ENCODE measurements at places on chromosomes 13 and 19.

DNA sequence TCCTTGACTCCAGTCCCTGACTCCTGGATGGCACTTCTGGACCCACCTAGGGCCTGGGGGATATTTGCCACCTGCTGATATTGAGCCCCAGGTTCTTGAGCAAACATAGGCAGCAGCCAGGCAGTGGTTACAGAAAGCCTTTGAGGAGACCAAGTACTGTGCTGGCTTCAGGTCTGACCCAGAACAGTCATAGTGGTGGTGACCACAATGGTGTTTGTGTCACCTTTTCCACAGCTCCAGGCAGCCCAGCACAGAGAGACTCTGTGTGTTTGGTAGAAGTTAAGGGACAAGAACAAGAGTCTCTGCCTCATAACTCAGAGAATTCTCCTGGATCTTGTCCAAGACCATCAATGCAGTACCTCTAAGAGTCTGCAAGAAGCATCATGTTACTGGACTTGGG lies 14.6 kb upstream of the CLC start:
- DNase-seq, result no peak

DNA sequence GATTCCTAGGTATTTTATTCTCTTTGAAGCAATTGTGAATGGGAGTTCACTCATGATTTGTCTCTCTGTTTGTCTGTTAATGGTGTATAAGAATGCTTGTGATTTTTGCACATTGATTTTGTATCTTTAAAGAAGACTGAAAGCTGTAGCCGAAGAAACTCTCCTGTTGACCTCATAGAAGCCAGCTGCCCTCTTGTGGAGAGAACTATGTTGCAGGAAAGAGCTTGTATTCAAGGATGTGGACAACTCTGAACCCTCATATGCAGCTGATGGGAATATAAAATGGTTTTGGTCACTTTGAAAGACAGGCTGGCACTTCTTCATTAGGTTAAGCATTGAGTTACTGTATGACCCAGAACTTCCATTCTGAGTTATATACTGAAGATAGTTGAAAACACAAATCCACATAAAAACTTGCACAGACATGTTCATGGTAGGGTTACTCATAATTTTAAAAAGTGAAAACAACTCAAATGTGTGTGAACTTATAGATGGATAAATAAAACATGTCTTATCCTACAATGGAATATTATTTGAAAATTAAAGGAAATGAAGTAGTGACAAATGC lies 65.8 kb upstream of the SLITRK6 start:
- peak; percentile 4 for DNase-seq

GRCh38 chr19:3285647-3286176 lies 61.3 kb downstream of the CELF5 start:
- DNase-seq, result no peak

- DNase-seq, result peak; percentile 62
Observed at GRCh38 chr19:17390665-17391370, 3.2 kb downstream of the CCDC194 start.

DNA sequence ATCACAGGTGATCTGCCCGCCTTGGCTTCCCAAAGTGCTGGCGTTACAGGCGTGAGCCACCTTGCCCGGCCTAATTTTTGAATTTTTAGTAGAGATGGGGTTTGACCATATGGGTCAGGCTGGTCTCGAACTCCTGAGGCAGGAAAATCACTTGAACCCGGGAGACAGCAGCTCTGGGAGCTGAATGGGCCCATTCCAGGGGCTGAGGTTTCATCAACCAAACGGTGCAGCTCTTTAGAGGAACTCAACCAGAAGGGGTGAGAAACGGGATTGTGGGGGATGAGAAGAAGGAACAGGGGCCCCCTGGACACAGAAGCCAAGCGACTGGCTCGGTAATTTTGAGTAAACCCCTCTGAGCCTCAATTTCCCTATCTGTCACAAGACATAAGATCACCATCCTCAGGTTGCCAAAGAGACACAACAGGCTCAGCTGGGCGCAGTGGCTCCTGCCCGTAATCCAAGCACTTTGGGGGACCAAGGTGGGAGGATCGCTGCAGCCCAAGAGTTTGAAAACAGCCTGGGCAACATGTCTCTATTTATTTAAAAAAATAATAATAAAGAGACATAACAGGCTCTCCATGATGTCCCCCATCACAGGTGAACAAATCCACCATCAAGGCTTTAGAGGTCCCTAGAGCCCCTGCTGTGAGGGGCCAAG lies 562 bp downstream of the IQCN start:
- DNase-seq, result no peak

DNA sequence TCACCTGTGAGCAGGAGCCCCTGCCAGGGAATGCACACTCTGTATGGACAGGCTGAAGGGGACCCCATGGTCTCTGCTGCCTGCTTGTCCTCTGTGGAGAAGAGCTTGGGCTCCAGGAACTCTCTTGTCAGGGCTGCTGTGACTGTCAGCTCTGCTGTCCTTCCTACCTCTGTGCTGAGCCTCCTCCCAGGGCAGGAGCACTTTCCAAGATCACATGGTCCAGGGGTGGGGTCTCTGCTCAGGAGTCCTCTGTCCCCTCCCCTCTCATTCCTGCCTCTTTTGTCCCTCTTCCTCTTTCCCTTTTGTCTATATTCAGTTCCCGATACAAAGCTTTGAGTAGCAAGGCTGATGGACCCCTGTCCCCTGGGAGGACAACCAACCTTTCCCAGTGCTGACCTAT lies at the start of gene CEACAM7:
Gene CEACAM7, minus strand, starts transcription at position 173 of the 400 bp plus-strand sequence. Its CDS starts 105 bp downstream, at position 68.
- no peak for DNase-seq

DNA sequence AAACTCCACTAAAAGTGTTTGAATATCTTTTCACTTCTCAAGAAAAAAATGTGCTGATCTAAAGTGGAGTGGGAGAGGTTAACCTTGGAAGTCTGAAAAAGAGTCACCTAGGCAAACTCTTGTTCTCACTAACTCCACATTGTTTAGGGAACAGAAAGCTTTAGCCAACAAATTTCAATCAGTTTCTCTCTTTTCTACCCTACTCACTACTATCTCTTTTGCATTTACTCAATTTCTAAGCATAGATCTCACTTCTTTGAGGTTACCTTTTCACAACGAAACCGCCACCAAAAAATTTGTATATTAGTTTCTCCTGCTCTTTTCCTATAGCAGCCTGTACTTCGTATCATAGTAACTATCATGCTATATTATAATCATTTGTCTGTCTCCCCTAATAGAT lies 6.3 kb downstream of the NHLRC3 start:
- DNase-seq, result no peak

- DNase-seq, result no peak
Observed at GRCh38 chr19:34382471-34382870, 17.5 kb downstream of the GPI start.

GRCh38 chr13:99652901-99653300 lies 151.6 kb downstream of the TM9SF2 start:
- DNase-seq, result no peak

GRCh38 chr13:57629391-57629804 lies 2.1 kb upstream of the PCDH17 start:
- DNase-seq, result no peak

DNA sequence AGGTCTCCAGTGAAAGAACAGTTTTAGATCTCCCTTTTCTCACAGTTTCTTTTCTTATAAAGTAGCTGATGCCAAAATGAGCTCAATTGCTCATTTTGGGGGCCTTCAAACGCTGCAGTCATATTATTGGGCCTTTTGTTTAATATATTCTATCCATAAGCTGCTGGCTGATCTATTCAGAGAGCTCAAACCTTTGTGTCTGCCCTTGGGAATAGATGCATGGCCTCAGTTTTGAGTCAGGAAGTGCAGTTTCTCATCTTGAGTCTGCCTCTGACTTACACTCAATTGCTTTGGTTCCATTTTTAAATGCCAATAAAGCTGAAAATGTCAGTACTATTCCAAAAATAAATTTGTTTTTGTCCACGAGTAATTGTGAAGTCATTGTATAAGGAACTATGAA lies 468.9 kb downstream of the KLF12 start:
- no peak for DNase-seq

GRCh38 chr13:108096301-108096915 lies 118.9 kb downstream of the LIG4 start:
- DNase-seq, result no peak

GRCh38 chr19:50911206-50912101 lies at the start of gene KLK4:
Gene KLK4 (minus strand): TSS chr19:50911395. CDS start chr19:50910738, 657 bp downstream.
- no peak for DNase-seq

- DNase-seq, result peak; percentile 92
Observed at GRCh38 chr13:100875392-100876043, 200.9 kb upstream of the TMTC4 start.

- DNase-seq, result no peak
Observed at GRCh38 chr13:99577934-99578917, 77.0 kb downstream of the TM9SF2 start.

GRCh38 chr19:53773999-53774398 lies 50.1 kb downstream of the NLRP12 start:
- no peak for DNase-seq

DNA sequence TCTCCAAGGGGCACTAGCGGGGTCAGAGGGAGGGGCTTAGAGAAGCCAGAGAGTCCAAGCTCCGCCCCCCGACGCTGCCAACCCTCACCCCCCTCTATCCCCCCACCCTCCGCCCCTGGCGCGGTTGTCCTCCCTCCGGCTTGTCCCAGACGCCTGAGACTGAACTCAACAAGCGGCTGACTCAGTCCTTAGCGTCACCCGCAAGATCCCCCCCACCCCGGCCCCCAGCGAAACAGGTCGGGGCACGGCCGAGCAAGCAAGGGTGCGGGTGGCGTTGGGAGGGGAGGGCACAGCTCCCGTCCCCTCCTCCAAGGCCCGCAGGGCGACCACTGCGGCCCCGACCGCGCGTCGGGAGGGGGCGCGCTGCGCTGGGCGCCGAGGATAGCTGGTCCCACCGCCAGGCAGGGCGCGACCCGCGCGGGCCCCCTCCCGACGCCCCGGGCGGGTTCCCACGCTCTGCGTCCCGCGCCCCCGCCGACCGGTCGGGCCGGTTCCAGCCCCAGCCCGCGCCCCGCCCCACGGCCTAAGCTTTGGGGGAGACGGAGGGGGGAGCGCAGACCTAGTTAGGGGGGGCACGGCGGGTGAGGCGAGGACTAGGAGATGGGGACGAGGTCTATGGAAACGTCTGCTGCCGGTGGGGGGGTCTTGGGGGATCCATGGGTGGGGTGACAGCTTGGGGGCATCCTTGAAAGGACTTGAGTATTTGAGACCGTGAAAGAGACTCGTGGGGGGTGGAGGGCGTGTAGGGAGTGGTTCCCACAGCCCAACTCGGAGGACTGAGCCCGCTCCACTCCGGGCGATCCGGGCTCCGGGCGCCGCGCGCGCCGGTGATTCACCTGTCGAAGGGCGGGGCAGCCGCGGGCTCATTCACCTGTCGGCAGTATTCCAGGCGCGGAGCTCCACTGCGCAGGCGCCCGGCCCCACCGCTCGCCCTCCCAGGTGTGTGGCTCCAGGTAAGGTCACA lies 5.1 kb downstream of the NOTCH3 start:
- DNase-seq, result no peak

DNA sequence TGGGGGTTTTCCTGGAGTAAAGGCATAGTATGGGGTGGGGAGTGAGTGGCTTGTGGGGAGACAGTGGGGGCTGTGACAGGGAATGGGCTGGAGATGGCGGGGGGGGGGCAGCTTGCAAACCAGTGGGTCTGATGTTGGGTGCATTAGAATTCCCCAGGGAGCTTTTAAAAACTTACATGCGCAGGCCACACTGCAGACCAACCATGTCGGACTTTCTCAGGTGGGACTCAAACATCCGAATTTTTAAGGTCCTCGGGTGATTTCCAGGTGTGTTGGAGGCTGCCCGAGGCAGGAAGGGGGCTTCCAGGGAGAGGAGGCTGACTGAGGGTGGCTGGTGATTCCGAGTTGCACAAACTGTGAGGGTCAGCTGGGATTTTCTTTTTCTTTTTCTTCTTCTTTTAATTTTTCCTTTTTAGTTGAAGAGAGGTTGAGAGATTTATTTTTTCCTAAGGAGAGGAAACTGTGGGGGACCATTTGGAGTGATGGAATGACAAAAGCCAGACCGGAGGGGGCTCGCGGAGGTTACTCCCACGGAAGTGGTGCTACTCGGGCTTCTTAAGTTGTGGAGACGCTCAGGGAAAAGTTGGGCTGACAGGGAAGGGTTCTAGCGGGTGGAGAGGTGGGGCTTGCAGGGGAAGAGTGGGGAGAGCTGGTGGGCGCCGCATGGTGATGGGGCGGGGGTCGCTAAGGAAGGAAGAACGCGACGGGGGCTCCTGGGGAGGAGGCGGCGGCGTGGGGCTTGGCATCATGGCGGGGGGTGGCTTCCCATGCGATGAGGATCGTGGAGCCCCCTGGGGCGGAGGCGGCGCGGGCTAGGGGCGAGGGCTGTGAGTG lies 997 bp upstream of the CACNG8 start:
- DNase-seq, result no peak

- no peak for DNase-seq
Observed at GRCh38 chr19:5686326-5686646, 3.8 kb upstream of the RPL36 start.

- DNase-seq, result no peak
Observed at GRCh38 chr13:46858776-46859175, 38.1 kb downstream of the HTR2A start.

GRCh38 chr19:7535998-7536695 lies 630 bp downstream of the PNPLA6 start:
- DNase-seq, result no peak

GRCh38 chr13:33401238-33401637 lies 115.7 kb upstream of the STARD13 start:
- no peak for DNase-seq

- no peak for DNase-seq
Observed at GRCh38 chr19:7685546-7686445, 5.2 kb downstream of the TRAPPC5 start.

GRCh38 chr19:48169578-48169938 lies 586 bp downstream of the LIG1 start:
- DNase-seq, result no peak

DNA sequence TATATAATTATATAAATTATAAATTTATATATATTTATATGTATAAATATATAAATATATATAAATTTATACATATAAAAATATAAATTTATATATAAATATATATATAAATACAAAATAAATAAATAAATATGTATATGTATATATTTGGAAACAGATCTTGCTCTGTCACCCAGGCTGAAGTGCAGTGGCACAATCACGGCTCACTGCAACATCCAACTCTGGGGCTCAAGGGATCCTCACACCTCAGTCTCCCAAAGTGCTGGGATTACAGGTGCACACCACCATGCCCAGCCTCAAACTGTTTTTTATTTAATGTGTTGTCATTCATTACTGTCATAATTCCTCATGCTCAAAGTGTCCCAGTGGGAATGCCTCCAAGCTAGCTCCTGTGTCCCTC lies 25.2 kb upstream of the PDCD5 start:
- DNase-seq, result no peak

DNA sequence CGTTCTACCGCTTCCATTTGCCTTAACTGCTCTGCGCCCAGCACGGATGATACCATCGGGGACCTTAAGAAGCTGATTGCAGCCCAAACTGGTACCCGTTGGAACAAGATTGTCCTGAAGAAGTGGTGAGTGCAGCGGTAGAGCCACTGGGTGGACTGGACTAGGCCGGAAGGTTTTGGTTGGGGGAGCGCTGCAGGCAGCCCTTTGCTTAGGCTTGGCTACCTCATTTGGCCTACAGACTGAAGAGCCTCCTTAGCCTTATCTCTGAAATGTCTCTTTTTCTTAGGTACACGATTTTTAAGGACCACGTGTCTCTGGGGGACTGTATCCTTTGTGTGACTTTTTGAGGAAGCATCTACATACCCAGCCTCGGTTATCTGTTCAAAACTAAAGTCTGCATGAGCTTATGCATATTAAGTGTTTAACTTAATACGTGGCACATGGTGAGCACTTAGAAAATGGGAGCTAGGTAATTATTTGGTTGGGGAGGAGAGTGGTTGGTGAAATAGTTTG lies 889 bp downstream of the UBL5 start:
- DNase-seq, result no peak

GRCh38 chr13:41655997-41656396 lies 198.6 kb downstream of the RGCC start:
- no peak for DNase-seq

Measured in skeletal muscle cell (primary cell).